ENCODE measurements at places on chromosomes 3 and 15.

DNA sequence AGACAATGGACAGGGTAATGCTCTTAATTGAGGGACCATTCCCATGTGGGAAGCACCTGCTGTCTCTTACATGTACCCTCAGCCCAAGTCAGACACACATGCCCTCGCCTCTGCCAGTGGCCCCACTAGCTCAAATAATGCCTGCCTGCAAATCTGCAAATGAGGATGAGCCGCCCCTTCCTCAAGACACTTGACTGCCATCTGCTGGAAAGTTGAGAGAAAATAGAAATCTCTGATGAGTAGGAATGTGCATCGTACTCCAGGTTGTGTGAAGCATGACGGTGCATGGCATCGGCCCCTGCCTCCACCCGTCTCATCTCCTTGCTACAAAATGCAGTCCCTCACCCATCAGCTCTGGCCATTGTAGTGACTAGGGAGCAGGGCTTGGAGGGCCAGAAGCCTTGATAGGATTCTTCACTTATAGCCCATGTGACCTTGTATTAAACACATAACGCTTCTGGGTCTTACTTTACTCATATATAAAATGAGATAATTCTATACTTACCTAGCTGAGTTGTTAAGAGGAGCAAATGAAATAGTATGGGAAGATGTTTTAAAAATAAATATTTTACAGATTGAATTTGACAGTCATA lies 6.3 kb upstream of the SCN5A start:
- no peak for DNase-seq

GRCh38 chr3:11907667-11908660 lies 61.3 kb upstream of the TAMM41 start:
- no peak for DNase-seq

- DNase-seq: no peak
Observed at GRCh38 chr15:68821190-68821840, 620 bp upstream of the ANP32A start.

- DNase-seq: no peak
Observed at GRCh38 chr15:98745179-98745578, 96.8 kb downstream of the IGF1R start.

- DNase-seq: no peak
Observed at GRCh38 chr3:55264919-55265318, 222.2 kb downstream of the WNT5A start.

DNA sequence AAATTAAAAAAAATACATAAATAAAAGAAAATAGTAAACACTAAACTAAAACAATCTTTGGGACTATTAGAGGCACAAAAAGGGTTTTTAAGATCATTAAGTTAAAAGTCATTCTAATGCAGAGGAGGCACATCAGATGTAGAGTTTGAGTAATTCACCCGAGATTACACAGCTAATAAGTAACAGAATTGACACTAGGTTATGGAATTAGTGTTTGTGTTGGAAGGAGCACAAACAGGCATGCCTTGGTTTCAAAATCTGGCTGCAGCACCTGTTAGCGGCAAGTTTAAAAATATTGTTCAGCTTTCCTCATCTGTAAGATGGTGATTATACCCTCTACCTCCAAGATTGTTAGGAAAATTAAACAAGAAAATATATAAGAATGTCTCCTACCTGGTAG lies 39.0 kb downstream of the RASA2 start:
- DNase-seq: no peak

DNA sequence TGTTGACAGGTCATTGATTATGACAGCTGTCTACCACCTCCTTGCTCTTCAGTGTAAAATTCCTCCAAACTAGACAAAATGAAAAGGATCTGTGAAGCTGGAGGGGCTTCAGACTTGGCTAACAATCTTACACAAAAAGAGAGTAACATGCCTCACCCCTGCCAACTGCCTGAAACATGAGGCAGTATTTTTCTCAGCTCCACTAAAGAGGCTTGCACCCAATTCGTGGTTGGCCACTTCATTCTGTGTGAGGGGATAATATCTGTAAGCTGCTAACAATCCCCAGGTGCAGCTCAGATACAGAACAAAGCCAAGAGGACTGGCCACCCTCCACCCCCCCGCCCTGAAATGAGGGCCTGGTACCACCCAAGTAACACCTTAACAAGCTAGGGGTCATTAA lies 2.8 kb downstream of the MB21D2 start:
- no peak for DNase-seq

DNA sequence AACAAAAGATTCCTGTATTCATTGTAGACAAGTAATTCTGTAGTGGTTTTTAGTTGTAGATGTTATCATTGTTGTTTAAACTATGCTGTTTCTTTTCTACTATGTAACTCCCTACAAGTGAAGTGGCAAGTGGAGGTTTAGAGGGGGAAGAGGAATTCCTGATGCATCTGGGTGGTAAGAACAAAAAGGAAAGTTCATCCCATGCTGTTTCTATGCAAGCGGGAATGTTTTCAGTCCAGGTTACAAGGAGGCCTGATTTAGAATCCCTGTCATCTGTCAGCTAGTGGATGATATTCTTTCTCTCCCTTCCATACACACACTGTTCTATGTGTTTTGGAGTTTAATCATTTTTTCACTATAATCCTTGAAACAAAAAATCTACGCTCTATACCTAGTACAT lies 67.4 kb downstream of the IMPG2 start:
- DNase-seq: no peak

GRCh38 chr3:44411031-44411645 lies 66.3 kb downstream of the ZNF445 start:
- DNase-seq: no peak

DNA sequence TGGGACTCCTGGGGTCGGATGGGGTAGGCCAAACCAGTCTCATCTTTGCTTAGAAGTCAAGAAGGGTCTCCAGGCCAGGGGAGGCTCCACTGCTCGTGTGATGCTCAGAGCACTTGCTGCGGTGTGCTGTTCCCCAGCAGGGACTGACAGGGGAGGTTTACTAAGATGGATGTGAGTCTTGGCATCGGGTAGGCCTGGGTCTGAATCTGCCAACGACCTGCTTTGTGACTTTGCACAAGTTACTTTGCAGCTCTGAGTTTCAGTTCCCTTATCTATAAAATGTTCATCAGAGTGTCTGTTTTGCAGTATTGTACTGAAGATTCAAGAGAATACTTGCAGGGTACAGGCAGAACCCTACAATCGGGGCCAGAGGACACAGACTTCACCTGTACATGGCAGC lies 17.3 kb upstream of the CDCP1 start:
- DNase-seq: no peak

DNA sequence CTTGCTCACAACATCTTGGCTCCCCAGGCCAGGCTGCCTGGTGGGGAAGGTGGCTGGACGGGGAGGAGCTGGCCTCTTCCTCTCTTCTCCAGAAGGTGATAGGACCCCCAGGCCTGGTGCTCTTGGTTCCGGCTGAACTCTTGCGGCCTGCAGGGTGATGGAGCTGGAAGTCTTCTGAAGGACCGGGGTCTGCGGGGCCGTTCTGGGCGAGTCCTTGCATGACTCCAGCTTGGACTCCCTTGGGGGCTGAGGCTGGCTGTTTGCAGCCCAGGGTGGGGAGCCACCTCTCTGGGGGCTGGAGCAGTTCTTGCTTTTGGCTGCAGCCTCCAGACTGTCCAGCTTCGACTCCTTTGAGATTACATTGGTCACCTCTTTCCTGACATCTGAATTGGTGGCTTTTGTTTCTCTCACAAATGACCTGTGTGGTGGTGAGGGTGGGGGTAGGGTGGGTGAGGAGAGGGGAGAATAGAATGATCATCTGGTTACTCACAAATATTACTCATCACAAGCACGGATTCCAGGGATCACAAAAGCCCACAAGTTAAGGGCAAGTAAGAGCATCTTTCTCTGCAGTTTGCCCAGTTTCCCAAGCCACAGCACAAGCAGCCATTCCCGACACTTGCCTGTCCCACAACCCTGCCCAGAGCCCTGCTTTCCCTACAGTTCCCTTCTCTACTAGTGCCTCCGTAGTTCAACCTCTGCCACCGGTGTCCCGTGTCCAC lies 149.1 kb upstream of the HACD2 start:
- DNase-seq: no peak

DNA sequence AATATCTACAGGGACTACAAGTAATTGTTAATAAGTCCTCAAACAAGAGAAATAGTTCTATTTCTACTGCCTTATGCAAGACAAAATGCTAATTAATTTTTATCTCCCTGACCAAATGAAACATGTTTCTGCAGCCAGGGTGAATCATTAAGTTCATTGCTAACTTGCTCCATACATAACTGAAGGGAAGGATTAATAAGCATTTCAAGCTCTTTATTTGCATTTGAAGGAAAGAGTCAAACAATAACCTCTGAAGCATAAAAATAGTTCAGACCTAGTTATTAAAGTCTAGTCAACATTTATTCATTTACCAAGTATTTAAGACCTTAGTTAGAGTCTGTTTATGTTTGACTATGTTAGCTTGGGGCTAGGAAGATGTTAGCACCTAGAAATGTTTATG lies 120.0 kb downstream of the ATP1B3 start:
- DNase-seq: no peak

GRCh38 chr3:127135241-127136023 lies 57.5 kb upstream of the PRR23E start:
- DNase-seq: no peak

- no peak for DNase-seq
Observed at GRCh38 chr3:8891303-8891702, 72.0 kb downstream of the RAD18 start.

- DNase-seq: no peak
Observed at GRCh38 chr3:65785065-65785645, 253.6 kb downstream of the MAGI1 start.

DNA sequence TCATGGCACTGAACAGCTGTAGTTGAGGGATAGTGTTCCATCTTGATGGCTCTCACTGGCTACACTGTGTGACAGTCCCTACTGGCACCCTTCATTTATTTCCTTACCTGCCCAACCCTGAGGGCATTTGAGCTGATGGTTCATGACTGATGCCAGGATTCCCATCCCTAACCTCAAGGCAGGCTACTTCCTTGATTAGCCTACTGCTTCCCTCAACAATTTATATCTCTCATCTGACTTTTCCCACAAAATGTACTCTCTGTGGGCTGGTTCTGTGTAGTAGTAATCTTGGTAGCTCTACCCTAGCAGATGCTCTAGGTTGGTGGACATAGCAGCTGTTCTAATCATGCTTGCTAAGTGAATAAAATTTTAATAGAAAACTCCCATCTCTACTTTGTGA lies 106.0 kb downstream of the THRB start:
- DNase-seq: no peak

DNA sequence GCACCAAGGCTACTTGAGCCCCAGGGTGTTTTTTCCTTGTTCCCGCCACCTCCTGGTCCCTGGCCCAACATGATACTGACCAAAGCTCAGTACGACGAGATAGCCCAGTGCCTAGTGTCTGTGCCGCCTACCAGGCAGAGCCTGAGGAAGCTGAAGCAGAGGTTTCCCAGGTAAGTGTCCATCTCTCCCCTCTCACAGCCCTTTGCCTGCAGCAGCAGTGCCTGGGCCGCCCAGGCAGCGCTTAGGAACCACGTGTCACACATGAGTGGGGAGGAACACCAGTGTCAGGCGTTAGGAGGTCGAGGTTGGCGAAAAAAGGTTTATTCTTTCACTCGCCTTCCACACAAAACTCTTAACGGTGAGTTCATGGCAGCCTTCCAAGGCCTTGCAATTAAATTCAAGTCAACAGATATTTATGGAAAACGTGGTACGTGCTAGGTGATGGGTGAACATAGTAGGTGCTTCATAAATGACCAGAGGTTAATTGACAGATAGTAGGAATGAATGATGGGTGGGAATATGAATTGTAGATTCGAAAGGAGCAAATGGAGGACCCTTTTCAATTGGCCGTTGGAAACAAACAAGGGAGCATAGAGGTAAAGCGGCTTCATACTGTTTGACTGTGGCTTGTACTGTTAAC lies 486 bp downstream of the CDIN1 start:
- DNase-seq: no peak

GRCh38 chr3:155870945-155871745 lies 695 bp downstream of the GMPS start:
- DNase-seq: peak; percentile 24

- DNase-seq: no peak
Observed at GRCh38 chr3:64687781-64688604, at the start of gene ADAMTS9. ADAMTS9 (minus strand) TSS chr3:64688000; CDS start chr3:64687657, 343 bp downstream.

- DNase-seq: no peak
Observed at GRCh38 chr15:53397041-53397616, 362.3 kb downstream of the WDR72 start.

GRCh38 chr3:69650066-69650419 lies 89.2 kb upstream of the MITF start:
- DNase-seq: no peak

DNA sequence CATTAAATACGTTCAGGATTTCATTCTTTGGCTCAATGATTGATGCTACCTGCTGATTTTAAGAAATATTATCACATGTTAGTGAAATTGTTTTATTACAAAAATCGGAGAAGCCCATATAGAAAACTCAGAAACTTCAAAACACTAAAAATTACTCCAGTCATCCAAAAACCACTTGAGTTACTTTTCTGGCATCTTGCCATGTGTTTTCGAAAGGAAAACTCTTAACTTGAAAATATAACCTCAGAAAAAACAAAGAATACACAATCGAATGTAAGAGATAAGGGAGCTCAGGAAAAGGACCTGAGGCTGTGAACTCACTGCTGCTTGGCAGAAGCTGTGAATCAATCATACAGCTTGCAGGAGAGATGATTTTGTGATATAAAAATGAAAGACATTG lies 151.3 kb upstream of the SLITRK3 start:
- DNase-seq: no peak

DNA sequence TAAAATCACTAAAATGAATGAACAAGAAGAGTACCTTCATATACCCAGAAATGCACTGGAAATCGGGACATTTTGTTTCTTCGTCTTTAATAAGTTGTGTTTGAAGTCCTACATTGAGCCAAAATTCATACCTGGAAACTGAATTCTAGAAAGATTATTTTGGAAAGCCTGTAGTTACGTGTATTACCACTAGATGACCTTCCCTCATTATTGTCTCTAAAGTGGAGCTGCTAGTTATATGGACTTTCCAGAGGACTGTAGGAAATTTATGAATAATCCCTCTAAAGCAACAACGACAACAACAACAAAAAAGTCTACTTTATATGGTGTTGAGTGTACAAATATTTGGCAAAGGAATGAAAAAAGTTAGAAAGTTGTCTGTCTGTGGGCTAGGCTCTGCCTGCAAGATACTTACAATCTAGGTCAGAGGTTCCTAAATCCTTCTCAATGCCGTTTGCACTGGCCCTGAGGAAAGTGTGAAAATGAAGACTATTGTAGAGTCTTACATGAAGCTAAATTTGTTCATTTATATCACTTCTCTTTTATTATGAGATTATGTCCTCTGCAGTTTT lies 234.8 kb upstream of the NR2E3 start:
- no peak for DNase-seq

DNA sequence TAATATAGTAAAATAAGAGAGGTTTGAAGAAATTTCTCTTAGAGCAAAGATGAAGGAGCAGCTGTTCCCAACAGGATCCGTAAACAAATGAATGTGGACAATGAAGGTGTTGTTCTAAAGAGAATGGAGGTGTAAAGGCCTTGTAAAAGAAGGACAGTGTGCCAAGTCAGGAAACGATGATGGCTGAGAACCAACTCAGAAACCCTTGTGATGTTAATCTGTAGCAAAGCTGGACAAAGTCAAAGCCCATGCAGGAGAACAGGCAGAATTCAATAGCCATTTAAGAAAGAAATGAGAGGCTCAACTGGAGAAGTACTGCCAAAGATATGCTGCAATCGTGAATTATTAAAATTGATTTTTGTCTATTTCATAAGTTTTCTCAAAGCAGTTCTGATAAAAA lies 192.2 kb downstream of the MBNL1 start:
- no peak for DNase-seq

Measured in activated T-cell treated with anti-CD3 and anti-CD28 coated beads, Interleukin-2, amount 50 U/mL, for 4 hours (primary cell).